ENCODE measurements at places on chromosomes 4 and X. TPM values are rescaled to one million over a fixed set of nuclear protein-coding genes. Genes with fewer than 3 reads are reported as not detected.

DNA sequence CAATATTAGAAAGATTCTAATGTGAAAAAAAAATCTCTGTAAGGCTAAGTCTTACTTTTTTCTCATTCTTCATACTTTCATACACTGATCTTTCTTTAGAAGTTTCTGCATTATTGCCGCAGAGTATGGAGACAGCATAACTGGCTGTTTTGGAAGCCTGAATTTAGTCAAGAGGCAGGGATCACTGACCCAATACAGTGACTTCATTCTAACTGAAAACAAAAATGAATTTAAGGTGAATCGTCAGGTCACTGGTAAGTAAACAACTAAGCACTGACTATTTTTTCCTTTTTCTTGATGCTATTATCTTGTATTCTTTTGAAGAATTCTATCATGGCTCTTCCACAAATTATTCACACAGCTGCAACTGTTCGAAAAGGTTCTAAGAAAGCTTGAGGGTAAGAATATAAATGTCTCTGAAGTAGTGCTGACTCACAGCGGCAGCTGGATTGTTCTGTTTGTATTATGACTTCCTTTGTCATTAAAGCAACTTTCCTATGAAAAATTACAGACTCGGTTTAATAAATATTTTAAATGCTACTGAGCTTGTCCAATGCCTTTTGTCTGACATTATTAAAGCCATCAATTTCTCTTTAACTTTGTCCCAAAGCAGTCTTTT lies 609.3 kb downstream of the FSTL5 start:
- no peak overlapping the region for H3K27ac ChIP-seq
- no peaks in the 10 kb centered on the region for H3K36me3 ChIP-seq
- no peaks in the 10 kb centered on the region for H3K4me1 ChIP-seq
- no peaks in the 10 kb centered on the region for H3K27me3 ChIP-seq

- no peak overlapping the region for H3K27ac ChIP-seq
- no peak overlapping the region for H3K4me3 ChIP-seq
- H3K36me3 ChIP-seq, result no peaks in the 10 kb centered on the region
- DNase-seq, result no peak
- no peaks in the 10 kb centered on the region for H3K4me1 ChIP-seq
Observed at GRCh38 chr4:38534344-38535045, 129.5 kb upstream of the KLF3 start.

GRCh38 chr4:2991243-2991642 lies 27.9 kb downstream of the GRK4 start:
- H3K4me1 ChIP-seq, result no peaks in the 10 kb centered on the region
- no peaks in the 10 kb centered on the region for H3K36me3 ChIP-seq
- no peak for DNase-seq
- no peaks in the 10 kb centered on the region for H3K27me3 ChIP-seq

The S100P gene
- total RNA-seq, result 1.2 TPM

Measured in gastrocnemius medialis (tissue), 4 donors.